ENCODE measurements at places on chromosomes 11 and 22. TPM values are rescaled to one million over a fixed set of nuclear protein-coding genes. Genes with fewer than 3 reads are reported as not detected.

Gene SCGB1D2
- 6.0 TPM for total RNA-seq

Gene OR8D4
- not detected for total RNA-seq

Gene DCHS1
- 0.19 TPM for total RNA-seq

- DNase-seq = peak; percentile 96
Observed at GRCh38 chr22:38177926-38178604, 3.6 kb downstream of the PLA2G6 start.

DNA sequence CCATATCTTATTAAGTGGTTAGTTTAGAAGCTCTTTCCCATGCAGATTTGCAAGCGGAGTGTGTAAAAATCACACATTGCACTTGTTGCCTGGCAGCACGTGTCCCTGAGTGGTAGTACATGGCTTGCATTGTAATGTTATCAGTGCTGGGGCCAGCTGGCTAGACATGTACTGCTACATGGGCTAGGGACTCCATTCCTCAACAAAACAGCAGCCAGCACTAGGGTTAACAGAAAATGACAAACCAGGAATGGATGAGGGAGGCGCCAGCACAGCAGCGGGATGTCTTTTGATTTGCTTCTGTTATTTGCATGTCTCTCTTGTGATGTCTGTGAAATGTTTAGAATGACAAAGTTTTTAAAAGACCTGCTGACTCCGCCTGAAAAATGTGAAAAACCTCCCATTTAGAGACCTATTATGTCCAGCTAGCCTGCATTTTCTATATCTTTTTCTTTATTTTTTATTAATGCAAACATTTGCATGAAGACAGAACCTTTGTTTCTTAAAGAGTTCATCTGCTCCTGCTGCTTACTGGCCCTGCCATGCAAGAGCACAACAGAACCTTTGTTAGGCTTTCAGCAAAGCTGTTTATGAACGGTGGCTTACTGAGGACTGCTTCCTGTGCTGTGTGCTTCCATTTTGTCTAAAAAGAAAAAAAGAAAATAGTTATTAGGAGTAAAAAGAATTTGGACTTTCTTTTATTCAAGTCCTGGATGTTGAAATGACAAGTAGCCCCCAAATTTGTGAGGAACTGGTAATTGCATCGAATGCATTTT lies 40.7 kb downstream of the CSTPP1 start:
- DNase-seq = peak; percentile 83

- no peak for DNase-seq
Observed at GRCh38 chr11:13343067-13343466, 65.5 kb downstream of the BMAL1 start.

DNA sequence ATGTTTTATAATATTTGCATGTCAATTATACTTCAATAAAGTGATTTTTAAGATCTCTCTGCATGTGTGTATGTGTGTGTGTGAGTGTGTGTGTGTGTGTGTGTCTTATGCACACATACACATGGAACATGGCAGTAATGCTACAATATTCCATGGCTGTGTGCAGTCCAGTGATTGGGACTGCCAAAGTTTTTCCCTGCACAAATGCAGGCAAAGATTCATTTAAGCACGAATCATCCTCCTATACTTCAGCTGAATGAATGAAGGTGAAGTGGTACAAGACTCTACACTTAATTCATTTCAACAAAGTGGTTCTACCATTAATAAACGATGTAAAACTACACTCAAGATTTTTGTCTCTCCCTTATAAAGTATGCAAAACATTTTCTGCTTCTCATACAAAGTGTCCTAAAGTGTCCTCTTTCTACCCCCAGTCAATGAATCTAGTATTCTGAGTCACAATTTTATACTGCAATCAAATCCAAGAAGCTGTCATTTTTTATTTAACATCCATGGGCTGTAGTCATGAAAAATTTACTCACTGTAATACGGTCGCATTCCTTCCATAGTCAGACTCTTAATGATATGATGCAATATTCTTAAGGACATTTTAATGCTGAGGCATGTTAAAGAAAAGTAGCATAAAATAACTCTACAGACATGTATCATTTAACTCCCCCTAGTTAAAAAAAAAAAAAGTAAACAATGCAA lies 132.4 kb downstream of the TTC28 start:
- DNase-seq = no peak

Measured in SK-MEL-5 (cell line).